ENCODE measurements at places on chromosomes 12 and 14. TPM values are rescaled to one million over a fixed set of nuclear protein-coding genes. Genes with fewer than 3 reads are reported as not detected.

DNA sequence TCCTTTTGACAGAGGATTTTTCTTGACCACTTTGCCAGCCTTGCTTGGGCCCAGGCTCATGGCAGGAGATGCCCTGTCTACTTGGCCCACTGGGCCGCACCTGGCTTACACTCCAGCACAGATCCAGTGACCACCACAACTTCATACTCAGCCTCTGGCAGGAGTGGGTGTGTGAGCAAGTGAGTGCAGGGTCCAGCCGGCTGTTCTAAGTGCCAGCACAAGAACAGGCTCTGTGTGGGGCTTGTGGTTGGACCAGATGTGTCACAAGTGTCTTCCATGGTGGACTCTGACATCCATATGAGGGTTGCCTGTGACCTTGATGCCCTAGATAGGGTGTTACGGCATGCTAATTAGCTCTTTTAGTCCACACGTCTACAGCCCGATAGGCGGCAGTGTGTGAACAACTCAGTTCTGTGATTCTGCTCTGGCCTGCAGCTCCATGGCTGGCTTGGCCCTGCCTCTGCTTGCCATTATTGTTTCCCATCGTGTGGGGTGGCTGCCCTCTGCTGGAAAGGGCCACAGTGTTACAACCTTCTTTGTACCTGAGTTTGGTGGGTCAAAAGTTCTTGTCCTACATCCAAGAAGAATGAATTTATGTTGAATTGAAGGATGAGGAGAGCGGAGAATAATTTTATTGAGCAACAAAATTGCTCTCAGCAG is 1089.1 kb downstream of the SLC6A15 start:
- H3K36me3 ChIP-seq = no peaks in the 10 kb centered on the region
- no peaks in the 10 kb centered on the region for H3K4me1 ChIP-seq
- no peak overlapping the region for H3K27ac ChIP-seq
- H3K27me3 ChIP-seq = no peaks in the 10 kb centered on the region
- DNase-seq = no peak

DNA sequence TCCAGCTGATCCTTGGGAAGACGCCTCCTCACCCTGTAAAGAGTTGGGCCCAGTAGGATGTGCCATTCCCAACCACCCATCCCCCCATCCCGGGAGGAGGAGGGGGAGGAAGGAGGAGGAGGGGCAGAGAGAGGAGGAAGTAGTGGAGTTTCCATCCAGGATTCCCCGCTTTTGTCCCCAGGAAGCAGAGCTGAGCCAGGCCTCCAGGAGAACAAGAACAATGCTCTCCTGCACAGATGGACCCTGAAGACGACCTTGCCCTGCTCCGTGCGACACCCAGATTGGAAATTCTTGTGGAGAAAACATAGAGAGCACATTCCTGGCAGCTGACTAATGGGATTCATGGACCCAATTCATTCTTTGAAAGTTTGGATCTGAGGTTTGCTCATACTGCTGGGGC is 132.3 kb upstream of the CRY1 start:
- H3K36me3 ChIP-seq = no peaks in the 10 kb centered on the region
- DNase-seq = no peak
- no peak overlapping the region for H3K4me3 ChIP-seq

GRCh38 chr14:30994681-30995620 is 30.5 kb upstream of the AP4S1 start:
- DNase-seq = no peak
- peaks cover 10% of the 10 kb centered on the region for H3K36me3 ChIP-seq
- no peaks in the 10 kb centered on the region for H3K27me3 ChIP-seq

DNA sequence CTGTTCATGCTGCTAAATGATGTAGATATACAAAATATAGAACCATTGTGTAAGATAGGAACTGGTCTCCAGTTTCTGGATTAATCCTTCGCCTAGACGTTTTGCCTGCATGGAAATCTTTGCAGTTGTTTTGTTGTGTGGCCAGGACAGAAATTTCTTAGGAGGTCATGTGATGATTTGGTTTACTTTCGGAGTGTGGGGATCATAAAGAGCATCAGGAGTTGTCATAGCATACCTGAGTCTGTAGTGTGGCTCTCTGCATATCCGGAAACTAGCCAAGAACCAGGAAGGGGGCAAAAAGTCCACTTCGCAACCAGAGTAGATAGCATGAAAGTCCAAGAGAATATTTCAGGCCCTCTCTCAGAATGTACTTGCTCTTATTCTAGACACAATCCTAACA is 3.1 kb downstream of the SAMD4A start:
- H3K27me3 ChIP-seq = peaks cover 6% of the 10 kb centered on the region
- H3K4me1 ChIP-seq = peaks cover 8% of the 10 kb centered on the region
- no peak overlapping the region for H3K27ac ChIP-seq
- H3K4me3 ChIP-seq = no peak overlapping the region
- H3K36me3 ChIP-seq = no peaks in the 10 kb centered on the region
- DNase-seq = no peak

DNA sequence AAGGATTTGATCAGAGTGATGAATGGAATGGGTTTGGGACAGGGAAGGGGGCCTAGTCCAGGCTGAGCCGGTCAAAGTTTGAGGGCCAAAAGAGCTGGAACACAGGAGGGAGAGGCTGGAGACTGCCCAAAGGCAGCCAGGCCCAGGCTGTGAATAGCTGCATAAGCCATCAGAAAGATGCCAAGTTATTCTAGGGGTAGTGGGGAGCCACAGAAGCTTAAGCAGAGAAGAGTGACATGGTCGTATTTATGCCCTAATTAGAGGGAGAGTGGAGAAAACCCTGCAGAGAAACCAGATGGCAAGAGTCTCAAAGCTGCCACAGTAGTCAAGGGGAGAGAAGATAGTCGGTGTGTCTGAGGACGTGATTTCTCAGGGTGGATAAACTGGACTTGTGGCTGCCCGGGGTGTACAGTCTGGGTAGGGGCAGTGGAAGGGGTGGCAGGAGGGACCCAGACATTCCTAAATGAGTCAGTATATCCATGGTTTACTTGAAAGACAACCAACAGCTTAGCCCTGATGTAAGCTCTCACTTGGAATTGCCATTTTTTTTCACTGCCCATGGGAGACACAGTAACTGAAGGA is 99.2 kb downstream of the PRICKLE1 start:
- H3K36me3 ChIP-seq = no peaks in the 10 kb centered on the region
- H3K27ac ChIP-seq = no peak overlapping the region
- H3K4me3 ChIP-seq = no peak overlapping the region

- no peak for DNase-seq
- H3K27ac ChIP-seq = no peak overlapping the region
- no peaks in the 10 kb centered on the region for H3K27me3 ChIP-seq
- H3K4me1 ChIP-seq = peaks cover 32% of the 10 kb centered on the region
- no peaks in the 10 kb centered on the region for H3K36me3 ChIP-seq
Measured at GRCh38 chr12:96500693-96501092, 11.3 kb downstream of the CFAP54 start.

- no peak overlapping the region for H3K27ac ChIP-seq
- H3K27me3 ChIP-seq = no peaks in the 10 kb centered on the region
- no peak for DNase-seq
- H3K4me1 ChIP-seq = no peaks in the 10 kb centered on the region
- H3K4me3 ChIP-seq = no peak overlapping the region
- no peaks in the 10 kb centered on the region for H3K36me3 ChIP-seq
Measured at GRCh38 chr14:73997944-73998447, 21.1 kb downstream of the ENTPD5 start.

DNA sequence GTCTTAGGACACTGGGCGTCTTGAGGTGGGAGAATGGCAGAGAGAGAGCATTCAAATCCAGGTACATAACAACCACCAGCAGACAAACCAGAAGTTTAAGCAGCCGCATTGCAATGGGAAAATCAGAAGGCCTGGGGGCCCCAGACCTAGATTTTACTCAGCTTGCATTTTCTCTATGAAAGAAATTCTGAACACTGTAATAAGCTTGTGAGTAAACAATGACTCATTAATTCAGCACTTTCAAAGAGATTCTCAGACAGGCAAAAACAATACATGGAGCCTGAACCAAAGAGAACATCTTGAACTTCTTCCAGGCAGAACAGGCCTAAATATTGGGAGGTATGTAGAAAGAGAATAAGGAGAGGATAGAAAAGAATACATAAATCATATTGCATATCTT is 69.8 kb upstream of the IFNG-AS1 start:
- H3K27ac ChIP-seq = no peak overlapping the region
- no peaks in the 10 kb centered on the region for H3K4me1 ChIP-seq
- no peak overlapping the region for H3K4me3 ChIP-seq
- H3K27me3 ChIP-seq = no peaks in the 10 kb centered on the region
- DNase-seq = no peak
- H3K36me3 ChIP-seq = no peaks in the 10 kb centered on the region

DNA sequence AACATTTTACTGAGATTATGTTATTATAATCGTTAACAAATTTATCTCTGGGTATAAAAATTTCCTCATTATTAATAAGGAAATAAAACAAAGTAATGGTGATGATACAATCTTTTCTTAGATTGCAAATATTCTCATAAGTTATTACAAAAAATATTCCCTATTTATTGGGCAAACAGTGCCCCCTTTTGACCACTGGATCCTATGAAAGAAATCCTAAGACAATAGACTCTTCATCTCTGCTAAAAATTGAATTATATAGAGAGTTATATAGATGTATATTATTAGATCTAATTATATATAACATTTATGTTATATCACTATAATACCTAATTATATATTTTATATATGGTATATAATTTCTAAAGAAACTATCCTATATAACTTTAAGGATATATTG is 94.2 kb upstream of the FGD4 start:
- no peaks in the 10 kb centered on the region for H3K36me3 ChIP-seq
- H3K4me3 ChIP-seq = no peak overlapping the region
- H3K4me1 ChIP-seq = no peaks in the 10 kb centered on the region
- H3K27me3 ChIP-seq = no peaks in the 10 kb centered on the region
- DNase-seq = peak; percentile 3

- H3K4me3 ChIP-seq = no peak overlapping the region
- no peaks in the 10 kb centered on the region for H3K4me1 ChIP-seq
- DNase-seq = no peak
Measured at GRCh38 chr12:69120354-69120753, 119.0 kb upstream of the CPSF6 start.

DNA sequence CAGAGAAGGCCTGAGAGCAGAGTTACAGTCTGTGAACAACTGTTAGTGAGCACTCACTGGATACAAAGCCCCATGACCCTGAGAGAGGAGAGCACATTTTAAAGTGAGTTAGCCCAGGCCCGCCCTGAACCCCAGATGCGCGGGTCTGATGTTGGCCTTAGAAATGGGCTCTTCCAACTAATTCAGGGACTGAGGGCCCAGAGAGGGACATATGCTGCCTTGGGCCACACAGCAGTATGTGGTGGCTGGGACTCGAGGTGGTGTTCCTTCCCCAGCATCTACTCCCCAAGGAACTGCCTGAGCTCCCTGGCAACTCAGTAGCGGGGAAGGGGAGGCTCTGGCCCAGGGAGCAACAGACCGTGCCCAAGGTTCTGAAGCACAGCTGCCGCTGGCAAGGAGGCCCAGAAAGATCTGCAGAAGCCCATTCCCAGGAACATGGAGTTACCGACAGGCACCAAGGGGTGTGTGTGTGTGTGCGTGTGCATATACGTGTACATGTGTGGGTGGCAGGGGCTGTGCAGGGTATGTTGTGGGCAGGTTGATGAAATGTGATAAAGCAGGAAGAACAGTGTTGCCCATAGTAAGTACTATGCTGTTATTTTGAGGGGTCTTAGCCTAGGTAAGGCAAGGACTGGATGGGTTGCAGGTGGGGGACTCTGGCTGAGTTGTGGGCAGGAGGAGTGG is 40.5 kb downstream of the KRT80 start:
- H3K27ac ChIP-seq = no peak overlapping the region
- no peak for DNase-seq
- peaks cover 27% of the 10 kb centered on the region for H3K4me1 ChIP-seq
- no peaks in the 10 kb centered on the region for H3K27me3 ChIP-seq

AMN1 gene
- total RNA-seq = 3.8 TPM

NINJ2 gene
- total RNA-seq = 4.2 TPM

TRHDE gene
- not detected for total RNA-seq

RHOF gene
- 145 TPM for total RNA-seq

ERBB3 gene
- 1.7 TPM for total RNA-seq
